ENCODE measurements at places on chromosomes 16 and 17. TPM values are rescaled to one million over a fixed set of nuclear protein-coding genes. Genes with fewer than 3 reads are reported as not detected.

DNA sequence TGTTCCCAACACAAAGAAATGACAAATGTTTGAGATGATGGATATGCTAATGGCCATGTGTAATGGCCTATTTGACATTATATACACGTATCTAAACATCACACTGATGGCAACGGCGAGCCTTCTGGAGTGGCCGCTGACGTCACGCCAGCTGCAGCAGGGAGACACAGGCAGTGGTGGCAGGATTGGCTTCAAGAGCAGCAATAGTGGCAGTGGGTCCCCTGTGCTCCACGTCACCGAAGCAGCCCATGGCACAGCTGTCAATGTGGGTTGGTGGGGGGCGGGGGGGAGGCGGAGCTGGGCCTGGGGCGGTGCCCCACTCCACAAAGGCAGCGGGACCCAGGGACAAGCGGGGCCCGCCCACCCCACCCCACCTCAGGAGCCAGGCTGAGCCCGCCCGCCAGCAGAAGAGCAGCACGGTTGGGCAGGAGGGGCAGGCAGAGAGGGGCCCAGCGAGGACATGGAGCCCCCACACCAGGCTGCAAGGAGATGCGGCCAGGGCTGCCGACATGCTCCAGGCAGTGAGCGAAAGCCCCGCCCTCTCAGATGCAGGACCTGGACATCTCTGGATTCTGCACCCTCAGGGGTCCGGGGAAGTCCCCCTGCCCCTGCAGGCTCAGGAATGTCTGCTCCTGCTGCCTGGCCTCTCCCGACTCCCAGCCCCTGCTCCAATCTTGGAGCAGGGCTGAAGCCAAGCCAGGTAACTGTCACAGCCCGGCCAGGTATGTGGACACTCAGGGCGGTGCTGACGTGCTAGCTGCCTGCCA is 64.6 kb downstream of the USP32 start:
- no peak for DNase-seq

ABCA3 gene
- total RNA-seq = 0.23 TPM

GRCh38 chr17:82080789-82081464 is 15.3 kb upstream of the DUS1L start:
- DNase-seq = no peak

GRCh38 chr17:8618825-8619224 is 11.7 kb downstream of the MYH10 start:
- no peak for DNase-seq

MARVELD3 gene
- total RNA-seq = not detected

DNA sequence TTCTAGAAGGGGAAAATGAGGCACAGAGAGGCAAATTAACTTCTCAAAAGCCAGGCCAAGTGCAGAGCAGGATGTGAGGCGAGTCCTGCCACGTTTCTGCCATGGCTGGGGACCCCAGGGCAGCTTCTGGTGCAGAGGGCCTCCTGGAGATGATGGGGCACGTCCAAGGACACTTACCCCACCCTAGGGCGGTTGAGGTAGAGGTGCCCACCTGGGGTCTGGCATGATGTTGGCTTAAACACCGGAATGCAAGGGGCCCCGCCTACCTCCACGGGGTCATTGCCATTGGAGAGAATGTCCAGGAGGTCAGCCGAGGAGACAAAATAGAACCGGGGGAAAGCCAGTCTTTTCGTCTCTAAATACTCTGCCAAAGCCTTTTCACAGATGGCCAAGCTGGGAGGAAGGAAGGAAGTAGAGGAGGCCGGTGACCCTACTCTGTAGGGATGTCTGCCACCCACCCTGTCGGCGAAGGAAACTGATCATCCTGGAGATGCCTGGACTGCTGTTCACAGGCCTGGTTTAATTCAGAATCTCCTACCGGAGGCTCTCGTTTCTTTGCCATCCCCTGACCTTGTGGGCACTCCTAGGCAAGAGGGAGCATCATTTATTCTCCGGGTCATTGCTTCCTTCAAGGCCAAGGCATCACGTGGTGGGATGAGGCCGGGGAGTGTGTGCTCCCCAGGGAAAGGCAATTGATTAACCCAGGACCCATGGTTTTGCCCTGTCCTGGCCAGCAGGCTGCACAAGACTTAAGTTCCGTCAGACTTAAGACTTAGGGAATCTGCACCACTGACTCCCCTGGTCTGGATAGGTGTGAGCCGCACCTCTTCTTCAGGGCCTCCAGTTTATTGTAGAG is 70.5 kb downstream of the DNAH17 start:
- no peak for DNase-seq

ICAM2 gene
- total RNA-seq = 79.1 TPM

- DNase-seq = no peak
These were observed 3.7 kb upstream of the RAP1GAP2 start for GRCh38 chr17:2792366-2793169.

GRCh38 chr17:28493460-28493859 is 12.7 kb upstream of the FOXN1 start:
- DNase-seq = no peak

- no peak for DNase-seq
These were observed 24.7 kb upstream of the AQP8 start for GRCh38 chr16:25192096-25192495.

- DNase-seq = no peak
These were observed 71.7 kb downstream of the HLF start for GRCh38 chr17:55336426-55336825.

MEOX1 gene
- not detected for total RNA-seq

DNA sequence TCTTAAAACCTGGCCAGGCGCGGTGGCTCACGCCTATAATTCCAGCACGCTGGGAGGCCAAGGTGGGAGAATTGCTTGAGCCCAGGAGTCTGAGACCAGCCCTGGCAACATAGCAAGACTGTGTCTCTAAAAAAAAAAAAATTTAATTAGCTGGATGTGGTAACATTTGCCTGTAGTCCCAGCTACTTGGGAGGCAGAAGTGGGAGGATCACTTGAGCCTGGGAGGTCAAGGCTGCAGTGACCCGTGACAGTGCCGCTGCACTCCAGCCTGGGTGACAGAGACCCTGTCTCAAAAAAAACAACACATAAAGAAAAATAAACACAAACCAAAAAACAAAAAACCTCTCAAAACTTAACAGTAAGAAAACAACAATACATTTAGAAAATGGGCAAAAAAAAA is 106.3 kb downstream of the SMG6 start:
- DNase-seq = no peak

DNA sequence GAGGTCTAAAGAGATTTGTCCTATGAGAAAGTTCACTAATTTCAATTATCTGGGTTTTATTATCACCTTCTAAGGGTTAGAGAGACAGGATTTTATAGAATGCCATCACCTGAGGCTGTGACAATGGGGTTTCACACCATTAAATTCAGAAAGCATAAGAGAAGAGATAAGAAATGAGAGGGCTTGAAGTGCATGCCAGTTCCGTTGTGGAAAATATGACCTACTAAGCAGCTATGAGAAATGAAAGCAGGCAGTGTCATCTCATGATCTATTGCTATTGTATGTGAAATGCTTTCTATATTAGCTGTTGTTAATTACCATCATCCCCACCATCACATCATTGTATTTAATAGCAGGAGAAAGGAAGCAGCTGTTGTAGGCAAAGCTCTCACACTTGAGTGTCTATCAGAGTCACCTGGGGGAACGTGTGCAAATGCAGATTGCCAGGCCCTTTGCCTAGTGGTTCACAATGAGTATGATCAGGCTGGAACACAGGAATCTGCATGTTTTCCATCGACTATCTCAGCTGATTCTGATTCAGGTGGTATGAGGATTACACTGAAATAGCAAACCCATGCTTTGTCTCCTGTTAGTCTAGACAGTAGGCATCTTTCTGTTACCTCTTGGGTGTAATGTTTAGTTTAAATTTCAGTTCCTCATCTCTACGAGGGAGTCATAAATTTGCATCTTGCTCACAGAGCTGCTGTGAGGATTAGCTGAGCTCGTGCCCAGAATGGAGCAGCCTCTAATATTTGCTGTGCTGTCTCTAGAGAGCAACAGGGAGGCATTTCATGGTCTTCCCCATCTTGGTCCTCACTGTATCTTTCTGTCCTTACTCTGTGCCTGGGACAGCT is 256.4 kb downstream of the CDH13 start:
- peak; percentile 51 for DNase-seq

HNF1B gene
- not detected for total RNA-seq

GRCh38 chr17:57324631-57325030 is 68.3 kb downstream of the MSI2 start:
- no peak for DNase-seq

DNA sequence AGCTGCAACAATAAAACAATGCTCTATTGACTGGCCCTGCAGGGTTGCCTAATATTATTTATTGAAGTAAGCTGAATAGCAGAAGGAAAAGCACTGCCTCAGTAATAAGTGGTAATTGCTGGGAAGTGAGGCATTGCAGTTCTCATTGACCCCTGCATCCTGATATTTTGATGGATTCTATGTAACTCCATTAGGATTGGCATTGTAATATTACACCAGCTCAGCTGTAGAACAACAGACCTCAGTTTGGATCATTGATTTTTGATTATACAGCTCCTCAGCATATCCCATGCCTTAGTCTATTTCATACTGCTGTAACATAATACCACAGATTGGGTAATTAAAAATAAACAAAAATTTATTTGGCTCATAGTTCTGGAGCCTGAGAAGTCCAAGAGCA is 650.6 kb upstream of the SALL1 start:
- no peak for DNase-seq

GRCh38 chr16:47624563-47624962 is 163.4 kb downstream of the PHKB start:
- no peak for DNase-seq

DNA sequence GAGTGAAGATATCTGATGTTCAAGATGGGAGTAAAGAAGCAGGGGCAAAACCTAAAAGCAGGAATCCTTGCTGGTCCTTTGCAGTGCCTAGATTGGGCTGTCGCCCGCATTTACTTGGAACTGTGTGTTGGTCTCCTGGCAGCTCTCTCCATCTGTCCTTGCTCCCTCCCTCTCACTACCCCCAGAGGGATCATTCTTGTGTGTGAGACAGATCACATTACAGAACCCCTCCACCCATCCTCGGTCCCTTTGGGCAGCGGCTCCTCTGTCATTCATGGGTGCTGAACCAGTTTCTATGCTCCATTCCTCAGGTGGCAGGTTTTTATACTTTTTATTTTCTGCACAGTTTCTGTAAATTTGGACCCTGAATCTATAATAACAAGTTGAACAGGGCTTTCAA is 99.4 kb upstream of the MYOCD start:
- DNase-seq = no peak

NOXO1 gene
- 0.30 TPM for total RNA-seq

METTL2A gene
- total RNA-seq = 33.3 TPM

- DNase-seq = no peak
These were observed 64.8 kb downstream of the TUBD1 start for GRCh38 chr17:59827721-59828477.

GRCh38 chr16:14324581-14324980 is 253.5 kb downstream of the MRTFB start:
- no peak for DNase-seq

DNA sequence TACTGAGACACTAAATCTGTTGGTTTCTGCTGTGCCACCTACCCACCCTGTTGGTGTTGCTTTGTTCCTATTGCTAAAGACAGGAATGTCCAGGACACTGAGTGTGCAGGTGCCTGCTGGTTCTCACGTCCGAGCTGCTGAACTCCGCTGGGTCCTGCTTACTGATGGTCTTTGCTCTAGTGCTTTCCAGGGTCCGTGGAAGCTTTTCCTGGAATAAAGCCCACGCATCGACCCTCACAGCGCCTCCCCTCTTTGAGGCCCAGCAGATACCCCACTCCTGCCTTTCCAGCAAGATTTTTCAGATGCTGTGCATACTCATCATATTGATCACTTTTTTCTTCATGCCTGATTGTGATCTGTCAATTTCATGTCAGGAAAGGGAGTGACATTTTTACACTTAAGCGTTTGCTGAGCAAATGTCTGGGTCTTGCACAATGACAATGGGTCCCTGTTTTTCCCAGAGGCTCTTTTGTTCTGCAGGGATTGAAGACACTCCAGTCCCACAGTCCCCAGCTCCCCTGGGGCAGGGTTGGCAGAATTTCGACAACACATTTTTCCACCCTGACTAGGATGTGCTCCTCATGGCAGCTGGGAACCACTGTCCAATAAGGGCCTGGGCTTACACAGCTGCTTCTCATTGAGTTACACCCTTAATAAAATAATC is 14.6 kb downstream of the STH start:
- DNase-seq = no peak

DNA sequence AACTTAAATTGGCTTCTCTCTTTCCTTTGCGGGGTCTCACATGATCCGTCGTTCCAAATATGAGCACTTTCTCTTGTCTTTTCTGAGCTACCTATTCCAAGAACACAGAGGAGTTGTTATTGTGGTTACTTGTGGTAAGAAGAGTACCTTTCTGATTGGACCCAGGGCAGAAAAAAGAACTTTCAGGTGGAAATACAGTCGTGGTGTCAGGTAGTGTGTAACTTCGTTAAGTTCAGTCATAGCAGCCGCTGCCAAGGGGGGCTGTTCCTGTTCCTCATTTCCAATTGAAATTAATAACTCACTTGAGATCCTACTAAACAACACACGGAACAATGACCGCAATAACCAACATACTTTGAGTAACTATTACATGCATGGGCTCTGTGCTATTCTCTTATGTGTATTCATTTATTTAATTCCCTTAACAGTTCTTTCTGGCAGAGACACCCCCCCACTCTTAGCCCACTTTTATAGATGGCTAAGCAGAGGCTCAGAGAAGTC is 681.7 kb downstream of the MAF start:
- DNase-seq = no peak

CETP gene
- 0.41 TPM for total RNA-seq

GRCh38 chr17:58677194-58677880 is 14.5 kb downstream of the TEX14 start:
- no peak for DNase-seq

HOXB7 gene
- total RNA-seq = 17.0 TPM

DNA sequence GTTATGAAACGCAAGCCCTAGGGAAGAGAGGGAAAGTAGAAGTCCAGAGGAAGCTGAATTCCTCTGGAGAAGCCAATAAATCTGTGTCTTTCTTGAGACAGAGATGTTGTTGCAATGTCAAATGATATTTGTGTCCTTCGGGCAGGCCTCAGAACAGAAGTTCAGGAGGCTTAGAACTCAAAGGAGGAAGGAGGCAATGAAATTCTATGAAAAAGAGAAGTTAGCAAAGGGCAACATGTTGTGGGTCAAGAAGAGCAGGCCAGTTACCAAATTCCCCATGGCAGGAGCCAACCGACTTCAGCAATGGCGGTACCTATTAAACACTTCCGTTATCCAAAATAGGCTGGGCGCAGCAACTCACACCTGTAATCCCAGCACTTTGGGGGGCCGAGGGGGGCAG is 109.0 kb upstream of the DHX40 start:
- no peak for DNase-seq

DNA sequence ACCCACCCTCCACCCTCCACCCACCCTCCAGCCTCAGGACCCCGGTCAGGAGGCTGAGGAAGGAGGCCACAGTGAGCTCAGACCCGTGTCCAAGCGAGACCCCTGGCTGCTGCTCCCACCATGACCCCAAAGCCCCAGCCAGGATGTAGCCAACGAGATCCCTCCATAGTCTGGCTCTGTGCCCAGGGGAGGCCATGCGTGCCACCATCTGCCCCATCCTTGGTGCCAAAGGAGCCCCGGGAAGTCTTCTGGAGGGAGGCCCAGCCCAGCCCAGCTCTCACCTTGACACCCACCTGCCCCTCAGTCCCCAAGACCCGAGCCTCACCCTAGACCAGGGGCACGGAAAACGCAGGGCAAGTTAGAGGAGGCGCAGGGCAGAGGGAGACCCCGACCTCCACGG is 34.2 kb downstream of the PIEZO1 start:
- DNase-seq = no peak

Data from OCI-LY7 (cell line).